Stimulated activated memory B cell treated with anti-CD40 and anti-IgM and Interleukin-4, amounts not matched to agents 10 μg/mL and 1 μg/mL and 100 μg/mL, for 72 hours (primary cell): ENCODE measurements at places on chromosomes 7 and 10.

DNA sequence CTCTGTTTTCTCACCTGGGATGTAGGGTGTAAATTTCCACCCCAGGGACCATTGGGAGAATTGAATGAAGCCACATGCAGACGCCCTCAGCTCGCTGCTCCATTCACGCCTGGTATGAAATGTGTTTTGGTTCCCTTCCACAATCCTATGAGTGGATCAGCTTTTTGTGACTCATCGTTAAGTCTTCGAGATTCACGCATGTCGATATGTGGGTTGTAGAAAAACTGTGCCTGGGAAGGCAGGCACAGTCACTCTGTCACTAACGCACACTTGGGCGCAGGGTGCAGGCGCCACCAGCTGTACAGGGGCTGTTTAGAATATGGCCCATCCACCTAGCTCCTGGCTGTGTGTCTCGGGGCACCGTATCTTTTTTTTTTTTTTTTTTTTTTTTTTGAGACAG, 64.2 kb upstream of the SH2B2 start:
- ATAC-seq = no peak

GRCh38 chr7:78284945-78285344, 486.4 kb downstream of the PHTF2 start:
- no peak for ATAC-seq

GRCh38 chr7:115478426-115478825, 552.1 kb downstream of the TFEC start:
- ATAC-seq = no peak

DNA sequence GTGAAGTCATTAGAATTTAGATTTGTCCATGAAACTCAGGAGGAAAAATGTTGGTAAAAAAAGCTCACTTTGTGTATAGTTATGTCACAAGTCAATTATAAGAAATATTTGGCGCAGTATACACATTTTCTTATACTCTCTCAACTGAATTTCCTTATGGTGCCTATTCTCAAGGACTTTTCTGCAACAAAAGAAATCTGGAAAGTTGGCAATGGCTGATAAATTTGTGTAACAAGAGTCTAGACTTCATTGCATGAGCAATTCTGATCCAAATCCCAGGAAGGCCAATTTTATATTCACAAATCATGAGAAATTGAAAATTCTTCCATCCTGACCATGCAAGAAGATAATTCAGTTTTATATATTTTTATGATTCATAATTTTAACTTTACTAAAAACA, 35.7 kb downstream of the PPP1R3A start:
- no peak for ATAC-seq

DNA sequence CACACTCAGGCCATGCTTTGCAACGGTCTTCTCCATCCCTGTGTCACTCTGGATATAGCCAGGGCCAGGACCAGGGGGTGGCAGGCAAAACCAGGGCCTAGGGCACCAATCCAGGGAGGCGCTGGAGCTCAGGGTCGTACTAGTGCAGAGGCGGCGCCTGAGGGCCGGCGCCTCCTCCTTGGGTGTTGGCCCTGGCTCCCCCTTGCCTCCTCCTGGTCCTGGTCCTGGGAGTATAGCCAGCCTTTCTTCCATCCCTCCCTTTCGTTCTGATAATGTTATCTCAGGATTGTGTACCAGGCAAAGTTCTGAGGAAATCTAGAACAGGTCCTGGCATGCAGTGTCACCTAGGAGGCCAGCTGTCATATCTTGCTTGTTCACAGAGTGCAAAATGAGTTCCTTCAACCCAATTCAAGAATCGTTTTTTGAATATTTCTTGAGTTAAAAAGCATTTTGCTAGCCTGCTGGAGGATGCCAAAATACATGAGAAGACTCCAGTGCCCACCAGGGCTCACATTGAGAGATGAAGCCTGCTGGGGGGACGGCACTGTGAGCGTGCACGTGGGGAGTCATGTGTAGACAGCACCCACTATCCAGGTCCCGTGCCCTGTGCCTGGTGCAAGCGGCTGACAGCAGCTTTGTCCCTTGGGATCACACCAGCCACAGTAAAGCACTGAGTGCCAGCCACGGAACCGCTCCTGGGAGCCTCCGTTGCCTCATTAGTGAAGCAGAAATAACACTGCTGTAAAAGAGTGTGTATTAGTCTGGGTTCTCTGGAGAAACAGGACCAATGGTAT, 106.9 kb upstream of the C7orf33 start:
- no peak for ATAC-seq

- ATAC-seq = no peak
Measured at GRCh38 chr10:5502571-5503476, 3.5 kb upstream of the CALML5 start.
